NCI-H510A treated with DMSO at 0.1 percent for 48 hours (cell line): ENCODE measurements at places on chromosomes 6 and 20.
A peak's percentile ranks its signal among the peaks of the same experiment; 100 is the strongest.

GRCh38 chr20:61803915-61804751, 261.5 kb downstream of the TAF4 start:
- no peak for DNase-seq

DNA sequence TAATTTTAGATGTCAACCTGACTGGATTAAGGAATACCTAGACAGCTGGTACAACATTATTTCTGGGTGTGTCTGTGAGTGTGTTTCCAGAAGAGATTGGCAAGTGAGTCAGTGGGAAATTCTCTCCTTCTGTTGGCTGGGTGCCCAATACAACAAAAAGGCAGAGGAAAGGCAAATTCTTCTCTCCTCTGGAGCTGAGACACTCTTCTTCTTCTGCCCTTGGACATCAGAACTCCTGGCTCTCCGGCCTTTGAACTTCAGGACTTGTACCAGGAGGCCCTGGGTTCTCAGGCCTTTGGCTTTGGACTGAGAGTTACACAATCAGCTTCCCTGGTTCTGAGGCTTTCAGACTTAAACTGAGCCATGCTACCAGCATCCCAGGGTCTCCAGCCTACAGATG, 7.8 kb upstream of the BTN3A1 start:
- DNase-seq: no peak

DNA sequence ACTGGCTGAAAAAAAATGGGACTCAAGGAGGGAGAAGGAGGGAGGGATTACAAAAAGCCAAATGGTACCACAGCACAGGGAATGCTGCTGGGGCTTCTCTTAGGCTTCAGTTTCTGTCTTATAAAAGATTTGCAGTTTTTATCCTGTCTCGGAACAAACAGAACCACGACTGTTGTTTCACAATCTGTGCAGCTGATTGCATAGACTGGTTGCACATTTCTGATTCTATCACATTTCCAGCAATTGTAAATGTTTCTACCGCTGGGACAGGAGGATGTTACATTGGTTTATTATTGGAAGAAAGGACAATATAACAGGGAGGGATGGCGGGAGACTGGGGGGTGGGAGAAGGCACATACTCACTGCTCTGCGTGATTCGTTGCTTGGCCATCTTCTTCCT, 73.5 kb upstream of the ARID1B start:
- no peak for DNase-seq

DNA sequence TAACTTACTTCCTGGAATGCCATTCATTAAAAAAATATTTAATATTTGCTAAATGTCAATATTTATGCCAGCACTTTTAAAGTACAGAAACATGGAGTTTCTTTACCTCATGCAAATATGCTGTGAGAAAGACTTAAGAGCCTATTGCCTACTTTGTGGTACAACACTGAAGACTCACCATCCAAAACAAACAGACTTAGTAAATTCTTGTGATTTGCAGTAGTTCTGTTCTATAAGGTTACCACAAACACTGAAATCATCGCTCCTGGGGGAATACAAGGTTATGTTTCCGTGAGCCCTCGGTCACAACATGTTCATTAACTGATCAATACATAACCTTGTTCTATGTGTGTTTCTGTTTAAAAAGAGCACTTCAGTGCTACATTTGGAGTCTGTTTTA, 78.3 kb downstream of the ATG5 start:
- no peak for DNase-seq

DNA sequence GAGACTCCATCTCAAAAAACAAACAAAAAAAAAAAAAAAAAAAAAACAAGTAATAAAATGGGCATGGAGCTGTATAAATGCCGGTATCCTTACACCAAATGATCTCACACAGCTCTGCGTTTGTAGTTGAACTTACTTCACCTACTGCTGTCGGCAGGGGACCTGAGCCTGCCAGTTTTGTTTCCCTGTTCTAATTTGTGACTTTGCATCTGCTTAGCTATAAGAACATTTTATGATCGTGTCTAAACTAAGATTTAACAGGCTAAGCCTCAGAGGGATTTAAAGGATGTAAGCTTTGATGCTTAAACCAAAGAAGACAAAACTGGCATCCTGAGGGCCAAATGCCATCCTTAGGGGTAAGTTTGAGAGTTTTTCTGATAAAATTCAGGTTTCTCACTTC, 58.7 kb downstream of the GCNT2 start:
- DNase-seq: no peak

GRCh38 chr6:31652925-31653724, 664 bp upstream of the BAG6 start:
- no peak for DNase-seq

DNA sequence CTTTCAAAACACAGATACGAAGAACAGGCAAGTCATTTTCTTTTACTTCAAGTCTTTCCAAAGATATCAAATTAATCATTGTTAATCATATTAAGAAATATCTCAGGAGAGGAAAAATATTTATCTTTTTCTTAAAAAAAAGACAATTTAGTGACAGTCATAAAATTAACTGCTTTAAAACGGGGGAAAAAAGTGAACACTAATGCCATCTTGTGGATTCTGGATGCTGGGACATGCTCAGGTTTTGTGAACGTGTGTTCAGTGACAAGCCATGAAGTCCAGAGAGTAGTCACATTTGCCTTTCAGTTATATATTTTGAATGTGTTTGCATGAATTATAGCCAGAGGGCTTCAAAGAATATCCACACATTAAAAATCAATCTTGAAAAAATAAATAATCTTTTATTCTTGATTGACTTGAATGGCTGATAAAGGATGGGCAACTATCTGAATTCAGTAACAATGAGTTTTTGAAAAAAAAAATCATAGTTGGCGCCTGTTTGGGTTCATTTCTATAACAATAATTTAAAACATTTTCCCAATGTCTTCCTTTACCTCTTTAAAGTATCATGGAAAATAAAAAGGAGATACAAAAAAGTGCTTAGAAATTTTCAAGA, 74.7 kb upstream of the NOX3 start:
- DNase-seq: peak; percentile 16
